ENCODE measurements at places on chromosomes 12 and 14.
A peak's percentile ranks its signal among the peaks of the same experiment; 100 is the strongest.

- no peak for DNase-seq
Measured at GRCh38 chr12:510071-510825, 50.5 kb downstream of the B4GALNT3 start.

GRCh38 chr12:113069751-113070116 is 13.2 kb downstream of the DTX1 start:
- DNase-seq = no peak

- DNase-seq = no peak
Measured at GRCh38 chr12:24173067-24173466, 223.6 kb upstream of the SOX5 start.

- DNase-seq = peak; percentile 14
Measured at GRCh38 chr12:51218607-51219161, 822 bp upstream of the POU6F1 start.

DNA sequence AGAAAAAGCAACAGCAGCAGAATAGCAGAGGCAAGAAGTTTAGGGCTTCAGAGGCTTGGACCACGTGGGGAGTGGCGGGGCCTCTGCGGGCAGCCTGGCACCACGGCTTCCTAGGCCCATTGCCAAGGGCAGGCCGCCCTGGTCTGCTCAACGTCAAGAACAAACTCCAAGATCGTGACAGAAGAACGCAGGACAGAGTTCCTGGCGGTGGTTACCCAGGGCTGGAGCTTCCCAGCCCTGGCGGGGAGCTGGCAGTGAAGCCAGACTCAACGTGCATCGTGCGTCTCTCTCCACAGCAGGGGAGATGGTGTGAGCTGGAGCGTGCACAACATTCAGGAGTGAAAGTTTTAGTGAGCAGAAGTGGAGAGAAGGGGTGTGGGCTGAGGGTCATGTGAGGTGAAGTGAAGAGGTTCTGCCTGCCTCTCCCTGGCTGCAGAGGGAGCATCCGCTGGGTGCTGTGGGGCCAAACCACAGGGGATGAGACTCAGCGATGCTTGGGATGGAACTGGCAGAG is 13.9 kb upstream of the CACNA2D4 start:
- peak; percentile 45 for DNase-seq

GRCh38 chr12:89064780-89065179 is 287.5 kb downstream of the DUSP6 start:
- no peak for DNase-seq

DNA sequence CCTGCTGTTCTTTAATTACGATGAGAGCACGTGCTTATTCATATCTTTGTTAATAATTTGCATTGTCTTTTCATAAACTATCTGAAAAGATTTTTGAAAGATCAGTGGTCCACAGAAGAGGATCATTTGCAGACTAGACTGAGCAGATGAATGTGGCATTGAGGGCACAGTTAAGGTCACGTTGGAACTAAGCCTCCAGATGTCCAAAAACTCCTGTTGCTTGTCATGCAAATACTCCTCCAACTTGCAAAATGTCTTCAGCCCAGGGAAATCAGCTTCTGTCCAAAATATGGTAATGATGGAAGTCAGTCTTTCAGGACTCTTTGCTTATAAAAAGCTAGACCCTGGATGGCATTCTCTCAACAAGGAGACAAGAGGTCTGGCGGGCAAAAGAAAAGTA is 201.6 kb upstream of the TMEM260 start:
- no peak for DNase-seq

DNA sequence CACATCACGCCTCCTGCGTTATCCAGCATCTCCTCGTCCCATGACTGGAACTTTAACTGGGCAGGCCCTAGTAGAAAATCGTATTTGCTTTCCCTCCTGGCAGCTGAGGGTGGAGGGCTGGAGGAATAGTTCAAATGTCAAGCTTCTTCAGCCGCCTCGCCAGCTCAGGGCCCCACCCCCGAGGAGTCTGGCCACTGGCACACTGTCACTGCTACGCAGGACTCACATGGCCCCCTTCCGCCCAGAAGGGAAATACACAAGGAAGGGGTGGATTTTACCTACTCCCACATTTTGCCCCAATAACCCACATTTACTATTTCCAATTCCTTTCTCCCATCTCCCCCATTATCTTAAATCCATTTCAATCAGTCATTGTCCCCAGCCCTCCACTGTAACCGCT is 8.6 kb downstream of the SLC6A13 start:
- no peak for DNase-seq

DNA sequence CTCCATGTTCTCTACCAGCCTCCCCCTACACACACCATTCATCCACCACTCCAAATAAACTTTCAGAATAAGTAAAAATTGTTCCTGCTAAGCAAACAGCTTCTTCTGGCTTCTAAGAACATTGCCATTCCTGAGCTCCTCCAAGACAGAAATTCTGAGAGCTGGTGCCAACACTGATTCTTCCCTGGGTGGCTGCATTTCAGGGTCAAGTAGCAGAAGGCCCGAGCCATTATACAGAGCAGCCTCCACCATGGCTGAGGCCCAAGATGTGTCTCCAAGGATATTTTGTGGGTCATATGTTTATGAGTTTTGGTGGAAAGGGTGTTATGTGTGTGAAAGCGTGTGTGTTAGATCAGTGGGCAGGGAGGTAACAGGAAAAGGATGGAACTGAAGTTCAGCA is 3.5 kb upstream of the RND1 start:
- no peak for DNase-seq

DNA sequence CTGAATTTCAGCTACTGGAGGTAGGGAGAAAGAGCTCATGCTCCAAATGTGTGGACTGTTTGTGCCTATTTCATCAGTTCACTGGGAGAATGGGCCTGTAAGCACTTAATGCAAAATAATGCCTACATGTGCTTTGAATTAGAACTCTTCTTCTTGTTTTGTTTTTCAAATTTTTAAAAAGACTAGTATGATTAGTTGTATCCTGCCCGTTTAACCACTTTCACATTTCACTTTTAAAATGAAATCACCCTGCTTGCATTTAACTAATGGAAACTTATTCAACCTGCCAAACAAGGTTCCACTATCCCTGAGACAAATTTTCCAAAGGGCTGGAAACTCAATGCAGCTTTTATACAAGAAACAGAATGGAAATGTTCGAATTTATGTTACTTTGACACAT is 79.7 kb downstream of the SAMD4A start:
- no peak for DNase-seq

GRCh38 chr14:100862277-100862676 is 36.4 kb downstream of the MEG3 start:
- DNase-seq = peak; percentile 32

DNA sequence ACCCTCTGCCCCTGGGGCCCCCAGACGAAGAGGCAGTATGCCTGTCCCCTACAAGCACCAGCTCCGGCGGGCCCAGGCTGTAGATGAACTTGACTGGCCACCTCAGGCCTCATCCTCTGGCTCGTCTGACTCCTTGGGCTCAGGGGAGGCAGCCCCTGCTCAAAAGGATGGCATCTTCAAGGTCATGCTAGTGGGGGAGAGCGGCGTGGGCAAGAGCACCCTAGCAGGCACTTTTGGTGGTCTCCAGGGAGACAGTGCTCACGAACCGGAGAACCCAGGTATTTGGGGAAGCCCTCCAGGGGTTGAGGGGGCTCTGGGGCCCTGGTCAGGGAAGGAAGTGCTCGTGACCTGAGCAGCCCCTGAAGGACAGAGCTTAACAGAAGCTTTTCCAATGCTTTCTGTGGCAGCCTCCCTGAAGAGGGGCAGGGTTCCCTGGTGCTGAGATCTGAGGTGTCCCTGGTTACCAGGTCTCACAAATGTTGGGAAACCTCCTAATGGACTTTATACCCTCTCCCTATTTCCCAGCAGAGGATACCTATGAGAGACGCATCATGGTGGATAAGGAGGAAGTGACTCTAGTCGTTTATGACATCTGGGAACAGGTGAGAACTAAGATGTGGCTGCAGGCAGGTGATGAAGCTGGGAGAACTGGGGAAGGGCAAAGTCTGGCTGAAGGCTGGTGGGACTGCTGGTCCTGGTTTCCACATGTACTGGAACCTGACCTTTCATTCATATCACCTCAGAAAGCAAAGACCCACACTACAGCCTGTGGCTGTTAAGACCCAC is 1.9 kb downstream of the REM2 start:
- DNase-seq = no peak
